ENCODE measurements at places on chromosomes 11 and 22. TPM values are rescaled to one million over a fixed set of nuclear protein-coding genes. Genes with fewer than 3 reads are reported as not detected.

- DNase-seq, result no peak
Measured at GRCh38 chr11:20274031-20274430, 89.5 kb upstream of the HTATIP2 start.

GRCh38 chr11:21476588-21476987 is 716.3 kb upstream of the ANO5 start:
- DNase-seq, result no peak

Gene SMC1B
- not detected for total RNA-seq

- DNase-seq, result no peak
Measured at GRCh38 chr11:69637198-69637940, 3.6 kb upstream of the CCND1 start.

DNA sequence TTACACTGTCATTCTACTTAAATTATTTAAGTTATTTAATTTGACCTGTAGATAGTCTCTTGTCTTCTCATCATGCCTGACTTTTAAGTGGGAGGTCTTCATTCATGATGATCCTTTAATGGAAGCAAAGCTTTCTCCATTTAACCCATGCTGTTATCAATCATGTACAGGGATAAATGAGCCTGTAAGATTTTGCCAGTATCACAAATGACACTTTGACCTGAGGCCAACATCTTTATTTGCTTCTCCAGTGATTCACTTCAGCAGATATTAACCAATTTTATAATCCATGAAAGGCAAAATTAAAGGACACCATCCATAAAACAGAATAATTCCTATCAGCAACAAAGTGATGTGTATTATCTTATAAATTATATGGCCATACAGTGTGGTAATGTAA is 7.7 kb downstream of the CCDC73 start:
- no peak for DNase-seq

DNA sequence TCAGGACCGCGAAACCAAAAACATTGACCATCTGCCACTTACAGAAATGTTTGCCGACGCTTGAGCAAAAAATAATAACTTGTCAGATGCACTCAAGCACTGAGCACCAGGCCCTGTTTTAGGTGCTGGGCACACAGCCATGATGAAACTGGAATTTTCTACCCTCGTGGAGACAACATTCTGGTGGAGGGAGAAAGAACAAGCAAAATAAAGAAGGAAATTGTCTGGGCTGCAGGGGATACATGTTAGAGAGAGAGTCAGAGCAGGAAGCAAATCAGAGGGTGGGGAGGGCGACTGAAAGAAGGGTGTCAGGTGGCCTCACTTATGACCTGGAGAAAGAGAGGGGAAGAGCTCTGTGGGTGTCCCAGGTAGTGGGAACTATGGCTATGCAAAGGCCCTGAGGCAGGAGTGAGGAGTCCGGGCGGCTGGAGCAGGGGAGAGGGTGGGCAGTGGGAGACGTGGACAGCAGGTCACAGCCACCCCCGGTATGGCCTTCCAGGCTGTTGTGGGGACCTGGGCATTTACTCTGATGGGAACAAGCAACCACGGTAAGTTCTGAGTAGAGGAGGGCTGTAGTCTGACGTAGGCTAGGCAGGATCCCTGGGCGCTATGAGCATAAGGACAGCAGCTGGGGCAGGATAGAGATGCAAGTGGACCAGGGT is 78.8 kb downstream of the MYEOV start:
- no peak for DNase-seq

DNA sequence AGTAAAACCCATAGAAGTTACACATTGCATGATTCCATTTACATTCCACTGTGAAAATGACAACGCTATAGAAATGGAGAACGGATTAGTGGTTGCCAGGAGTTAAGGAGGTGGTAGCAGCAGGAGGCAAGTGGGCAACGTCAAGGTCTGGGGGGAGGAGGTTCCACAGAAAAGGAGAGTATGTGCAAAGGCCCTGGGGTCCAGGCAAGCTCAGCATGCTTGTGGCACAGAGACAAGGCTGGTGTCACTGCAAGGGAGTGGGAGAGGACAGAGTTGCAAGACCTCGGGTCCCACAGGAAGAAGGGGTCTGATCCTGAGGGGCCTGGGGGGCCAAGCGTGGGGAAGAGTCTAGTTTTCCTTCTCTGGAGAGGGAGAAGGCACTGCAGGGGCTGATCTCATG is 240.8 kb downstream of the MN1 start:
- DNase-seq, result no peak

Gene LDLRAD3
- total RNA-seq, result 5.7 TPM

GRCh38 chr22:38317995-38318715 is 922 bp upstream of the CSNK1E start:
- peak; percentile 69 for DNase-seq

Gene C11orf91
- total RNA-seq, result not detected

- DNase-seq, result no peak
Measured at GRCh38 chr11:9982796-9983579, 311.0 kb downstream of the SBF2 start.

- no peak for DNase-seq
Measured at GRCh38 chr11:69052343-69053168, 3.8 kb downstream of the TPCN2 start.

All from body of pancreas (tissue), 4 donors.